Right forelimb (tissue), 1 donor: ENCODE measurements at places on chromosomes 6 and 20.

DNA sequence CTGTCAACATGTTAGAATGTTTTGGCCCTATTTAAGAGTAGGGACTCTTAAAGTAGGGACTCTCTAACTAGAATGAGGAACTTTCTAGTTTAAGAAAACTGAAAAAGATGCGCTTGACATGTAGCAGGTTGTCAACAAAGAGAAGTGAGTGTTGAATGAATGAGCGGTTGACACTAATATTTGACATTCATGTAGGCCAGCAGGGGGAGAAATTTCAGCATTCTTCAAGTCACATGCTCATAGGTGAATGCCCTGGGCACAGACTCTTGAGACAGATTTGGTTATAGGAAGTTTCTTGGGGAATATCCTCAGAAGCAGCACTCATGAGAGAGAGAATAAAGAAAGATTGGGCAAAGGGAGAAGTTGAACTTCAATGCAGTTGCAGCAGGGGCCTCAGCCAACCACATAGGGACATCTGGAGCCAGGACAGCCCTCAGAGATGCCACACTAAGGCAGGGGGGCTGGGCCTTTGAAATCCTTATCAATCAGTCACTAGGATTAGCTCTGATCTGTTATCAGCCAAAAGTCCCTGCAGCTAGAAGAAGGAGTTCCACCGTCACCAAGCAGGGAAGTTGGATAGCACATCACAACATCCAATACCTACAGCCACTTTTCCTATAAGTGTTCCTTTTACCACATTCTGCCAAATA lies 145.1 kb upstream of the FKBP1C start:
- no peak for DNase-seq

DNA sequence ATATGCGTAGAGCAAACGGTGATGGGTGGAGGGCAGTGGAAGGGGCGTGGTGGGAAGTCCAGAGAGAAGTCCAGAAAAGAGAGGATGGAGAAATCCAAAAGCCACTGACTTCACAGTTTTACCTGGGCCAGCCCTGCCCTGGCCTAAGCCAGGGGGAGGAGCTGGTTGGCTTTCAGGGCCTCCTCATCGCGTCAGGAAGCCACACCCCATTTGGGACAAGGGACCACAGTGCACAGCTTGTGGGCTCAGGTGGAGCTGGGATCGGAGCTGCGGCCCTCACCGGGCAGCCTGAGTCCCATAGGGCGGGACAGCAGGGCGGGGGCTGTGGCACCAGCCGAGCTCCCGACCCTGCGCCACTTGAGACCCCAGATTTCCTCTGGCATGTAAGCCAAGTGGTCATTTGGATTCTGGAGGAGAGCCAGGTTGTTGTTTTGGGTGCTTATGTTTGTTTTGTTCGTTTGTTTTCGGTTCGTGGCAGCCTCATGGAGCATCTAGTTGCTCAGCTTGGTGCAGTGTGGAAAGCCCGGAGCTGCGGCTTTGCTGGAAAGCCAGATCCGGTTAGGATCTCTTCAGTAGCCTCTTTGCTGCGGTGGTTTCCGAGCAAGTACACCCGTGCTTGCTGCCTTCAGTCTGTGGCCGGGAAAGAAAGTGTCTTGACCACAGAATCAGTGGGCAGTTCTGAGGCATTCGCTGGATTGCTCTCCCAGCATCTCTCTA lies 42.2 kb downstream of the RIOK1 start:
- DNase-seq, result no peak

DNA sequence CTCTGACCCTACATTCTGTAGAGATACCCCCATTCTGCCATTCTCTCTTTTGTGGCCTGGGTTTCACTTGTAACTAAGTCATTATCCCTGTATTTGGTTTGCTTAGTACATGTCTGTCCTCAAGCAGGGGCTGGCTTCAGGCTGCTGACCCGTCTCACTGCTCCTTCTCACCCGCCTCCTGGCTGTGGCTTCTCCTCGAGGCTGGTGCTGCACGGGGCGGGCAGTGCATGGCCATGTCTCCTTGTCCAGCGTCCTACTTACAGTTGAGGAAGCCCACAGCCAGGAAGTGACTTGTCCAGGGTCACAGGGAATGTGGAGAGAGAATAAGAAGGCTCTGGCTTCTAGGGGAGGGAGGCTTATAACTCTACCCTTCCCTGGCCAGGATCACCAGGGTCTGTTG lies 11.3 kb downstream of the GTSF1L start:
- DNase-seq, result no peak

- DNase-seq, result no peak
Observed at GRCh38 chr6:52574709-52575501, 2.0 kb downstream of the TRAM2 start.

DNA sequence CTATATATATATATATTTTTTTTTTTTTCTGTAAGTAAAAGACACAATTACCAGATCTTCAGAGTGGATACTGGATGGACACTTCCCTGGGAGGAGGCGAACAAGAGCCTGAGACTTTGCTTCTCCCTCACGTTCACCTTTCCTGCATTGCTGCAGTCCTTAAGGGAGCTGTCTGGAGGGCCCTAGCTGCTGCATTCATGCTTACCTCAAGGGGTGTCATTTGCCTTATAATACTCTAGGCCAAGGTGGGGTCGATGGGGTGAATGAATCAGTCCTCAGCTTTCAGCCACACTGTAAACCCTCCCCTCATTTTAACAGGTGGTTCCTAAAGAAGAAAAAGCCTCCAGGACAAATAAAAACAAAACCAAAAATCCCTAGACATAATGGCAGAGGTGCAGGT lies 34.8 kb upstream of the CD83 start:
- no peak for DNase-seq

GRCh38 chr20:22861231-22861980 lies 173.7 kb upstream of the SSTR4 start:
- DNase-seq, result no peak

GRCh38 chr20:55774628-55775027 lies 230.7 kb downstream of the CBLN4 start:
- no peak for DNase-seq

- no peak for DNase-seq
Observed at GRCh38 chr6:151948002-151948743, 140.7 kb downstream of the ESR1 start.

- DNase-seq, result no peak
Observed at GRCh38 chr6:44606504-44606903, 219.0 kb downstream of the CDC5L start.

DNA sequence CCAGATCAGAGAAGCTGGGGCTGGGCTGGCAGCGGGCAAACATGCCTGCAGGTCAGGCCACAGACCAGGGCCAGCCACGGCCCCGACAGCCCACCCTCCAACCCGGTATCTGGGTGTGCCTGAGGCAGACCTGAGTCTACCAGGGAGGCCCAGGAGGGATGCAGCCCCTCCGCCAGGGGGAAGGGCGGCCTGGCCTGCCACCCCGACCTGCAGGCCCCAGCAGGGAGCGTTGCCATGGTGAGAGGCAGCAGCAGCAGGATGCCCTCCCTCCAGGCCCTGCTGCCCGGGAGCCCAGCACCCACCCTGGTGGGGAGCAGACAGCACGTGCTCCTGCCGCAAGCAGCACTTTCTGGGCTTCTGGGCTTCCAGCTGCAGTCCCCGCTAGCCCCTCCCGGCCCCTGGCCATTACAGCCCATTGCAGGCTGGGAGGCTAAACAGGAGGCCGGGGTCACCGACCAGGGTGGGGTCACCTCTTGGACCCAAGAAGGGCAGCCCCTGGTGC lies 3.8 kb upstream of the EEF1A2 start:
- DNase-seq, result no peak

DNA sequence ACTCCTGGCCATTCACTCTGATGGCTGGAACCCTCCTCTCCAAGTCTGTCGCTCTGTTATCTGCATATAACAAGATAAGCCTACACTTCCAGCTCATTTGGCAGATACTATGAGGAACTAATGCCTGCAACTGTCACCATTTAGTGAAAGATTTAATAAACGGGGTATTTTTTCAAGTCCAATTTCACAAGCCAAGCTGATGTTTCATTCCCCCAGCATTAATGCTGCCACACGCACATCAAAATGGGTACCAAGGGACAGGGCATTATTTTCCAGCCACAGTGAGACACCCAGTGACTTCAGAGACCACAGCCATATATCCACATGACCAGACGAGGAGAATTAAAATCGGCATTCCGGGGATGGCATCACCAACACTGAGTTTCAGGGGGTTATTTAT lies 175.5 kb downstream of the PTPRT start:
- no peak for DNase-seq

GRCh38 chr6:34565722-34566137 lies 9.6 kb upstream of the SPDEF start:
- DNase-seq, result no peak

DNA sequence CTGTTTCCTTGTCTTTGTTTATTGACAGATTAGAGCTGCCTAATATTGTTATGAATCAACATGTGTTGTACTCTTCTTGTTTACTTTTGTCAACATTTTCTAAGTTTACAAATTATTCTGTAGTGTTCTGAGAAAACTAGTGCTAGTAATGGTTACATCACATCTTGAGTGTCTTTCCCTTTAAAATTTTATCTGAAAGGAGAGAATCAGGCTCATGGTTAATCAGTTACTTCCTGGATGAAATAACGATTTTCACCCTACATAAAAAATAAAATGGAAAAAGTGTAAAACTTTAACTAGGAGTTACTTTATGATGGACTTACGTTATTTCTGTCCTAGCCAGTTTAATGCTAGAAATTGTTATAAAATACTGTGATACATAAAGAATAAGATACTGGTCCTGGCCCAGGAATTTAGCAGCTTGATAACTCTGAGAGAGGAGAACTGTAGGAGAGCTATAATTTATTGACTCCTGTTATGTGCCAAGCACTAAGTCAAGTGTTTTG lies 26.4 kb upstream of the BMP5 start:
- no peak for DNase-seq

DNA sequence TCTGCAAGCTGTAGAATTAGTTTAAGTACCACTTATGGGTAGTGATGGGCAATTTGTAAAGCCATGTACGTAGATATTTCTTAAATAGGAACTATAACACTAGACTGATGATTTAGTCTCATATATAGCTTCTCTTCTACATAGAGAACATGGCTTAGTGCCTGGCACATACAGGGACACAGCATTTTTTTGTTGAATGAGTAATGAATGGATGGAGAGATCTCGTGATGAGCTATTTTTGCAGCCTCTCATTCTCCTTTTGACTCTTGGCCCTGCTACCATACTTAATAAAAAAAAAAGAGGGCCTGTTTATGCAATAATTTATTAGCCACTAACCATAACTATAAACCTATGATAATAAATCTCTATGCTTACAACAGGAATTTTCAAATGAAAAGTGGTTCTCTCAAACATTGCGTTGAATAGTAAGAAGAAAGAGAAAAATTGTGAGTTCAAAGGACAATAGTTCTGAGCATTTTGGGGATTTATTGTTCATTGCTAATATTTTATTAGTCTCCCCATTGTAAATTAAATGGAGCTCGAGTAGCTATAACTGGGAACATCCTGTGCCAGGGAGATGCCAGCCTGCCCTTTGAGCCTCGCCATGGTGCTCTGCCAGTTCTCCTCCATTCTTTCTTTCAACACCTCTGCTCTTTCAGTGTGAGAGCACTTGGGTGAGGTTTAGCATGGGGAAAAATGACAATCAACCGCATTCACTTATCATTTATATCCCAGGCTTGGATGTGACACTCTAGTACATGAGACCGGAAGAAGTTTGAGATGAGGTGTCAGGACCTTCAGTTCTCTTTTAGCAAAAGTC lies 14.7 kb upstream of the RCAN2 start:
- DNase-seq, result no peak

DNA sequence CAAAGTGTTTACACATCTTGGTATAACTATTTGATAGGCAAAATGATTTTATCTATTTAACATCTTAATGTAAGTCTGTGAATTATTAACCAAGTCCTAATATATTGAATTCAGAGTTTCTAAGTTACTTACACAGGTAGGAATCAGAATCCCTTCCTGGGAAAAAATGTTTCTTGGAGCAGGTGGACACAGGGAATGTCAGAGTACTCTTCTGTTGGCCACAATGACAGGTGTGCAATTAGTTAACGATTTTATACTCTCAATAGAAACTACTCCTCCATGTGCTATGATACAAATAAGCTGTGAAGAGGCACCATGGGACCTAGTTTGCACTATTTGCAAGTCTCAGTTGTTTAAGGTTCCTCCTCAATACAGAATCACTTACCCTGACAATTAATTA lies 821 bp upstream of the TAAR5 start:
- DNase-seq, result no peak

DNA sequence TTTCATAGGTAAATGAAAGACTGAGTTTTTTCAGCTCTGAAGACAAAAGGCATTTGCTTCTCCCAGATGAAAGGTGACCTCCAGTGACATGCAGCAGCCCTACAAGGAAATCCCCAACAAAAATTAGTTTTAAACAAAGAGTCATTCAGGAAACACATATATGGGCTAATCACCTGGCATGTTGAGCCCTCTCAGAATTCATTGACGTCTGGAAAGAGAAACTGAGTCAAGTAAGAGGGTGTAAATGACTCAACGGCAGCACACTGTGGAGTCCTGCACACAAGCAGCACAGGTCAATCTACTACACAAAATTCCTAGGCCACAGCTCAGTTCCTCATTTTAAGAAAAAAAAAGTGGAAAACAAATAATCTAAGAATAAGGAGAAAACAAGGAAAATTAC lies 592.3 kb downstream of the EPHA7 start:
- no peak for DNase-seq

GRCh38 chr6:147170269-147170668 lies 33.9 kb upstream of the STXBP5 start:
- DNase-seq, result no peak

- no peak for DNase-seq
Observed at GRCh38 chr6:169132352-169132940, 121.2 kb downstream of the THBS2 start.

- DNase-seq, result no peak
Observed at GRCh38 chr6:167089243-167090142, 33.4 kb upstream of the CCR6 start.

DNA sequence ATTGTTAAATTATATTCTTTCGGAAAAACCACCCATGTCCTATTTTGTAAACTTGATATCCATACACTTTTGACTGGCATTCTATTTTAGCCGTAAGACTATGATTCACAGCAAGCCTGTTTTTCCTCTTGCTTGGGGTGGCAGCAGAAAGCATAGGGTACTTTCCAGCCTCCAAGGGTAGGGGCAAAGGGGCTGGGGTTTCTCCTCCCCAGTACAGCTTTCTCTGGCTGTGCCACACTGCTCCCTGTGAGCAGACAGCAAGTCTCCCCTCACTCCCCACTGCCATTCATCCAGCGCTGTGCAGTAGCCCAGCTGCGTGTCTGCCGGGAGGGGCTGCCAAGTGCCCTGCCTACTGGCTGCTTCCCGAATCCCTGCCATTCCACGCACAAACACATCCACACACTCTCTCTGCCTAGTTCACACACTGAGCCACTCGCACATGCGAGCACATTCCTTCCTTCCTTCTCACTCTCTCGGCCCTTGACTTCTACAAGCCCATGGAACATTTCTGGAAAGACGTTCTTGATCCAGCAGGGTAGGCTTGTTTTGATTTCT lies 2.1 kb upstream of the ESR1 start:
- DNase-seq, result no peak

DNA sequence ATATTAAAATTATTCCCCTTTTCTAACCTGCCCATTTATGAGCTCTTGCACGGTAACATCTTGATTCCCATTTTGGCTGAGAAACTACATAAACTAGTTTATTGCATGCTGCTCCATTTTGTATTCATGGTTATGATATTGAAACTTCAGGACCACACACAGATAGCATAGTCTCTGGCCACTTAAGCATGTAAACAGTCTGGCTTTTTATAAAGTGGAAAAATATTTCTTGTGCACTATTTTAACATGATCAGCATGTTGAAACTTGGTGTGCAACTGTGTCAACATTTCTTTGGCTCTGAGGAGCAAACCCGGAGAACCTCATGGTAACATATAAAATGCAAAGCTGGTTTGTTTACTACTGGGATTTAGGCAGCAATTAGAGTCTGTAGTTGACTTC lies 70.7 kb downstream of the SLX4IP start:
- no peak for DNase-seq
